ENCODE measurements at places on chromosomes 2 and 18.

- no peak for DNase-seq
These were observed 10.4 kb downstream of the NR4A2 start for GRCh38 chr2:156322051-156322685.

DNA sequence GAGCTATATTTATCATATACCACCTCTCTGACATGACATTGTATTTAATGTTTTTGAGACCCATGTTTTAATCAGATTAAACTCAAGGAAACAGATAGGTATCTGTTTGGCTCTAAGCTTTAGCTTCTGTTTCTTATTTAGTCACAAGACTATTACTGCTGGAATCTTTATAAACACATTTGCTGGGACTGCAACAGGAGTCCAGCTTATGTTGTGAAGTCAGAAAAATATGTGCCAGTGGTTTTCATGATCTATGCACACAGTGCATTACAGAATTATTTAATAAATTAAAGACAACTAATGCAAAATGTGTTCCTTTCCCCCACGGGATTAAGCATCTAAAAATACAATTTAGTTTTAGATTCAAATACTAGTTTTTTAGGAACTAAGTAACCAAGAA lies 338.9 kb downstream of the ZEB2 start:
- no peak for DNase-seq

DNA sequence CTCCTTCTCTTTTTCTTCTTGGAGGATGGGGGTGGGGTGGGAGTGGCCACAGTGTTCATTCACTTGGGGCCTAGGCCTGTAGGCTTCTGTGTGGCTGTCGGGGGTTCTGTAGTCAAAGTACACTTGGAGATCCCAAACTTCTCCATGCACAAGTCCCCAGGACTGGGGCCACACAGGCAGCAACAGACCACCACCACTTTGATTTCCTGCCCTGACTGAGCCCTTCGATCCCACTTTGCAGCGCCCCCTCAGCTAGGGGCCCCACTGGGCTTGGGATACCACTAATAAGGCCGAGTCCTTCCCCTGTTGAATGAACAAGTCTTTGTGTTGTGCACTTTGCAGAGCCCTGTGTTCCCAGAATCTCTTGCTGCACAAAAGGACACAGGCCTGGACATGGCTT lies 5.5 kb upstream of the TEX51 start:
- DNase-seq = no peak

DNA sequence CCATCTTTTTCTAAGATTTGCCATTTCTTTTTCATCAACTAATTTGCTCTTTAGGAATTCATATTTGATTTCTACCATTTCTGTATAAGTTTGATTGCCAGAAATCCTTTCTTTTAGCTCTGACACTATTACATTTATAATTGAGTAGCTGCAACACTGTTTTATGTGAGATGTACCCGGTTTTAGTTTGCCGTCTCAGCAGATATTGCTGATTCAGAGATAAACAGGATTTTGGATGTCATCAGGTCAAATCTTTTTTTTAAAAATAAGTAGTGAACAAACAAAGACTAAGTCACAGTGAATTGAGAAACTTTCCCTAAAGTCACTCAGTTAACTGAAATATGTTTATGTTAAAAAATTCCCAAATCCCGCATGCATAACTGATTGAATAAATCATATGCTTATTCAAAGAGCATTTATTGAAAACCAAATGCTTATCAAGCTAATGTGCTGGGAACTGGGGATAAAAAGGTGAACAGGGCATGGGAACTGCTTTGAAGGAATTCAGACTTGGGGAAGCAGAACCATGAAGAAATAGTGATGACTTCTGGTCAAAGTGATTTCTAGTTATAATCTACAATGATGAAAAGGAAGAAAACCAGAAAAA lies 19.5 kb upstream of the CCDC102B start:
- DNase-seq = no peak

GRCh38 chr2:9167718-9168657 lies 38.6 kb upstream of the ASAP2 start:
- DNase-seq = no peak

GRCh38 chr2:217361483-217361880 lies 501.6 kb upstream of the TNP1 start:
- no peak for DNase-seq

GRCh38 chr2:170165129-170165528 lies 12.8 kb upstream of the MYO3B start:
- no peak for DNase-seq

DNA sequence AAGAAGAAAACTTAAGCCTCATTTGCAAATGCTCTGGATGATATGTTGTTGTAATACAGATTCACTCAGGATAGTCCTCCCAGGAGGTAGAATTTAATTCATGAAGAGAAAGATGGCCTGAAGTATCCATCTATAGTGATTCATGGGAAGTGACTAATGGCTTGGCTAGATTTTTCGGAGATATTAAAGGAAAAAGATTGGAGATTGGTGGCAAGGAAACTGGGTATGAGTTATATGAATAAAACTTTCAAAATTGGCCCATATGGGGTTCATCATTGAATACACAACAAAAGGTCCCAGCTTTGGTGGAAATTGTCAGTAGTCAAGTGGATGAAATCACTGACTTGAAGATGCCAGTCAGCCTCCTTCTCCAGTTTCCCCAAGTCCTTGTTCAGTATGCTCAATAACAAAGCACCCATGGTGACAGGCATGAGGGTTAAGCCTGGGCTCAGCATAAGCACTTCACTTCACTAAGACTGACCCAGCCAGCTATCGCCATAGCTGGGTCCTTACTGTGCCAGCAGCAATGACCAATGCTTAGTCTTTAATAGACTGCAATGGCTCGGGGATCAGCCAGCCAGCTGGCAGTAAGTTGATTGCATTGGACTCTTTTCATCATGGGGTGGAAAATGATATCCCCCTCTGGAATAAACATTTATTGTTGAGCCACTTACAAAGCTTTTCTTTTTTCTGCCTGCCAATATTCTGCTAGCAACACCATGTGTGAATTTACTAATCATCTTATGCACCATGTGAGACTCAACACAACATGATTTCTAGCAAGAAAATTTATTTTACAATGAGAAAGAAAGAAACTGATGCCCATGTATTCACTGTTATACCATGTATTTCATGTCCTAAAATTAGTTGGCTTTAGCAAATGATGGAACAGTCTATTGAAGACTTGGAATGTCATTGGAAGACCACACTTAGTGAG lies 176.6 kb upstream of the TACR1 start:
- DNase-seq = no peak

- DNase-seq = no peak
These were observed 963 bp downstream of the THADA start for GRCh38 chr2:43594875-43595274.

- no peak for DNase-seq
These were observed 362.9 kb downstream of the ZEB2 start for GRCh38 chr2:144156736-144157640.

- DNase-seq = no peak
These were observed 133.8 kb downstream of the AGAP1 start for GRCh38 chr2:235627682-235628081.

GRCh38 chr2:188787021-188787657 lies 187.0 kb upstream of the COL3A1 start:
- no peak for DNase-seq

DNA sequence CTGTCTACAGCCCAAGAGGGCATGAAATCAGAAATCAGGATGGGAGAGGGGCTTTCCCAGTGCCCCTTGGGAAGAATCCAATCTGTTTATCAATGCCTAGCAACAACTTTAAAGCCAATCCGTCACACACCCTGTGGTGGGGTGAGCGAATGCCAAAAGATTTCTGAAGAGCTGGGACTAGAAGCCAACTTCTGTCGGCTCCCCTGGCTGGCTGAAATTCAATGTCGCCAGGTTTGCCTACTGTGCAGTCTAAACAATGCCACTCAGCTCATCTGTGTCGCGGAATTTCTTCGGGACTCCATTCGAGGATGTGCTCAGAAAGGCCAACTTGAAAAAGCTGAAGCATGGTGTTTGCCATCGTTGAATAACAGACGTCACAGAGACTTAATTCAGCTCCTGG lies 31.5 kb upstream of the NCKAP5 start:
- DNase-seq = no peak

- DNase-seq = no peak
These were observed 451.6 kb downstream of the SOX11 start for GRCh38 chr2:6143812-6144211.
